HFFc6 (cell line): ENCODE measurements at places on chromosomes 12 and 14. TPM values are rescaled to one million over a fixed set of nuclear protein-coding genes. Genes with fewer than 3 reads are reported as not detected.

WNT1 gene
- not detected in 3 replicates for total RNA-seq

- peaks cover 14% of the 10 kb centered on the region for H3K36me3 ChIP-seq
- peaks cover 52% of the 10 kb centered on the region for H3K4me1 ChIP-seq
- peak overlapping the region; percentile 57 for H3K27ac ChIP-seq
- no peak overlapping the region for H3K4me3 ChIP-seq
- H3K27me3 ChIP-seq, result peaks cover 5% of the 10 kb centered on the region
- DNase-seq, result peak; percentile 62
Observed at GRCh38 chr12:124764451-124764850, 99.2 kb downstream of the SCARB1 start.

PPP1R36 gene
- 0.37 to 0.81 TPM (median 0.39 TPM) in 3 replicates for total RNA-seq

MARCHF9 gene
- total RNA-seq, result 1.2 to 3.2 TPM (median 2.2 TPM) in 3 replicates

DNA sequence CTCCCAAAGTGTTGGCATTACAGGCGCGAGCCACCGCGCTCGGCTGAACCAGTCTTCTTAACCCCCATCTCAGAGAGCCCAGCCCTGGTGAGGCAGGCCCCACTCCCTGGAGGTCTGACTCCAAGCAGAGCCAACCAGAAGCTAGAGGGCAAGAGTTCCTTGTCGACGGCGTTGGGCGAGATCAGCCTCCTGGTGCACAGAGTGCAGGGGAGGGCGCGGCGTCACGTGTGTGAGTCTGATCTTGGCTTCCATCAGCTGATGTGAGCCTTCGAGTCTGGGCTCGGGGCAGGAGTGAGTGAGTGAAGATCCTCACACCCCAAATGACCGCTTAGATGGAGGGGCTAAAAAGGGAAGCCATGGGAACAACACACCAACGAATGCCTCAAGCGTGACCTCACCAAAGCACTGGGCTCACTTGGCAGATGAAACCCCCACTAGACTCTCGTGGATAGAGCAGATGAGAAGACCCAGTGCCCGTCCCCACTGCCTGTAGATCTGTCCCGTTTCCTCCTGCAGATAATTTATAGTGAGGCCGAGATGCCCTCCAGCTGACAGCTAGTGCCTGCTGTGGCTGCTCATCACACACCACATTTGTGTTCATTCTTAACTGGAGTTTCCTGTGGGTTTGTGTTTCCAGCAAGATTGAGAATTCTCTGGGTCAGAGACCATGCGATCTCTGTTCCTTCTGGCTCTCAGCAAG, 28.6 kb upstream of the ADGRD1 start:
- peaks cover 4% of the 10 kb centered on the region for H3K27me3 ChIP-seq
- no peaks in the 10 kb centered on the region for H3K36me3 ChIP-seq
- no peak overlapping the region for H3K4me3 ChIP-seq
- H3K4me1 ChIP-seq, result peaks cover 13% of the 10 kb centered on the region; the same call in 1 of the 2 replicates
- DNase-seq, result no peak

B4GALNT3 gene
- not detected in 3 replicates for total RNA-seq

- no peak for DNase-seq
- no peaks in the 10 kb centered on the region for H3K36me3 ChIP-seq
- H3K4me1 ChIP-seq, result peaks cover 5% of the 10 kb centered on the region; the same call in 1 of the 2 replicates
- H3K27ac ChIP-seq, result no peak overlapping the region
- no peak overlapping the region for H3K4me3 ChIP-seq
- no peaks in the 10 kb centered on the region for H3K27me3 ChIP-seq
Observed at GRCh38 chr14:35512765-35513164, 21.2 kb upstream of the INSM2 start.

DNA sequence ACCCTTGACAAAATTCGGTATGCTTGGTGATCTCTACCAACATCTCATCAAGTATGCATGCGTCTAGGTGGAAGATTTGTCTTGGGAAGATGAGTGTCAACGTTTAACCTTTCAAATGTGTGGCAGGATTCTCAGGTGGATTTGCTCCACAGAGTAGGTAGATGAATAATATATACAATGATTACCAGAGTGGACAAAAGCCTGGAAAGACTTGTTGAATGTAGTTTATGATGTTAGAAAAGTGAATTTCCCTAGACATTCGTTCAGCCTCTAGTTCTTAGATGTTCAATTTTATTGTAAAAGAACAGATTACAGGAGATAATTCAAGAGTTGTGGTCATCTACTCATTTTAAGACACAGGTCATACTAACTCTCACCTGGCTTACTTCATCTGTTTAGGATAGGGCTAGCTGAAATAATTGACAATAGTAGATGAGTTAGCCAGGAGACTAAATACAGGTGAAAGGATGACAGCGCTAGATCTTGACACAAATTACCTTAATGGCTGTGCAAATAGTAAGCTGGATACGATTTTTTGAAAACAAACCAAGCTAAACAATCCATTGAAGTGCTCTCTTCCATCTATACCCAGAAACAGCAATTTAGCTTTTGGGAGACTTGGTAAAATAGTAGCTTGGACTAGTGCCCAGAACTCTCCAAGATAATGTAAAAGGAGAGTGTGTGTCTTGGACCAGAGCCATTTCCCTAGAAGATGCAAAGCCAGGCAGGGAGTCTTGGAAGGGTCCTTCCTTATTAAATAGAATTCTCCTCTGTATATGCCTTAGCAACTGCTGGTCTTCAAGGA, 168.0 kb downstream of the DACT1 start:
- no peaks in the 10 kb centered on the region; the same call in 1 of the 2 replicates for H3K36me3 ChIP-seq
- H3K27me3 ChIP-seq, result peaks cover 3% of the 10 kb centered on the region
- DNase-seq, result no peak
- H3K4me1 ChIP-seq, result peaks cover 9% of the 10 kb centered on the region; the same call in 1 of the 2 replicates
- H3K4me3 ChIP-seq, result no peak overlapping the region

DNA sequence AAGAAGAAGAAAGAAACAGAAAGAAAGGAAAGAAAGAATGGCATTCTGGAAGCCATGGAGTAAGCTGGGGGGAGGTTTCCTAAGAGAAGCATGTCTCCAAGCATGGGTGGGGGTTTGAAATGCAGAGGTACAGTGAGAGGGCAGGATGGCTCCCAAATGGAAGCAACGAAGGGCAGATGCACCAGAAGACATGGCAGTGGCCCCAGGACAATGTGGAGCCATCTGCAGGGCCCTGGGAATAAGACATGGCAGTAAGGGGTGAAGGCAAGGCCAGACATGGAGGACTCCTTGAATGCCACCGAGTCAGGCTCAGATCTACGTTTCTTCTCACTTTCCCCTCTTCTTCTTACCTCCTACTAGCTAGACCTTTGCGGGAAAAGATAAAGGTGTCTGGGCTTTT, 4.7 kb upstream of the COL2A1 start:
- H3K36me3 ChIP-seq, result no peaks in the 10 kb centered on the region
- no peaks in the 10 kb centered on the region for H3K4me1 ChIP-seq
- H3K27me3 ChIP-seq, result peaks cover 66% of the 10 kb centered on the region
- no peak overlapping the region for H3K4me3 ChIP-seq
- no peak overlapping the region for H3K27ac ChIP-seq
- DNase-seq, result no peak

MIP gene
- not detected in 2 replicates for total RNA-seq

TNFRSF1A gene
- 118 to 122 TPM (median 120 TPM) in 3 replicates for total RNA-seq

DNA sequence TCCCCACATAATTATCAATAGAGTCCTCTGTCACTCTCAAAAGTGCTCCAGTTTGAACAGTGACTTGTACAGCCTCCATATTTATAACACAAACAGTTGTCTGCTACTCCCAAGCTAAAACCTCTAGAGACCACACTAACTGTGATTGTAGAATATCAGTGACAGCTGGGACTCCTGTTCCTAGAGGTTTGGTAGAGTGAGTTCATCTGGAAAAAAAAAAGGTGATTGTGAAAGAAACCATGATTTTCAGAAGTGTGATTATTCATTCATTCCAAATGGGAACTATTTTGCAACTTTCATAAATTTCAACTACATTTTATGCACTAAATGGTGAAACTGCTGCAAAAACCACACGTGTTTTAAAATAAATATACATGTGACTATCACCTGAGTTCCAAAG, 128.0 kb upstream of the PLXNC1 start:
- H3K27me3 ChIP-seq, result peaks cover 1% of the 10 kb centered on the region; the same call in 1 of the 2 replicates
- H3K36me3 ChIP-seq, result peaks cover 45% of the 10 kb centered on the region
- no peak overlapping the region for H3K4me3 ChIP-seq

TDRD9 gene
- not detected in 3 replicates for total RNA-seq

CIROP gene
- not detected in 3 replicates for total RNA-seq

TMEM52B gene
- total RNA-seq, result 1.0 to 2.3 TPM (median 1.4 TPM) in 3 replicates

DNA sequence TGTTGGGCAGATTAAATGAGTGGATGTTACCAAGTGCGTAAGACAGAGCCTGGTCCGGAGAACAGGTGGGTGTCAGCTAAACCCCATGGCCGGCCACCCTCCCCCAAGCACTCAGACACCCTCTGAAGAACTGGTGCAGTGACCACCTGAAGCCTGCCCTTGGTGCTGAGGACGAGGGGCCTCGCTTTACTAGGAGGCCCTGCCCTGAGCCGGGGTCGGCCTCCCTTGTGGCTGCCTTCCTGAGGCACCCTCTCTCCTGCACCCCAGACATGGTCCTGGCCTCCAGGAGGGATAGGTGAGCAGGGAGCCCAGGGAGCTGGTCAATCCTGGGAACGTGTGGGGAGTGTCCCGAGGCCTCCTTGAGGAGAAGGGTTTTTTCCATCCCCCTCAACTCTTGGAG, 4.9 kb upstream of the KIF26A start:
- H3K4me1 ChIP-seq, result no peaks in the 10 kb centered on the region
- H3K4me3 ChIP-seq, result no peak overlapping the region
- H3K36me3 ChIP-seq, result peaks cover 12% of the 10 kb centered on the region; the same call in 1 of the 2 replicates
- H3K27ac ChIP-seq, result no peak overlapping the region
- peaks cover 13% of the 10 kb centered on the region for H3K27me3 ChIP-seq
- no peak for DNase-seq

- H3K27me3 ChIP-seq, result peaks cover 2% of the 10 kb centered on the region
- DNase-seq, result no peak
- H3K4me3 ChIP-seq, result peak overlapping the region; percentile 94
- H3K4me1 ChIP-seq, result peaks cover 17% of the 10 kb centered on the region
- H3K27ac ChIP-seq, result peak overlapping the region; percentile 95; the same call in 1 of the 2 replicates
- no peaks in the 10 kb centered on the region for H3K36me3 ChIP-seq
Observed at GRCh38 chr14:37172936-37173614, 669 bp upstream of the SLC25A21 start.

DNA sequence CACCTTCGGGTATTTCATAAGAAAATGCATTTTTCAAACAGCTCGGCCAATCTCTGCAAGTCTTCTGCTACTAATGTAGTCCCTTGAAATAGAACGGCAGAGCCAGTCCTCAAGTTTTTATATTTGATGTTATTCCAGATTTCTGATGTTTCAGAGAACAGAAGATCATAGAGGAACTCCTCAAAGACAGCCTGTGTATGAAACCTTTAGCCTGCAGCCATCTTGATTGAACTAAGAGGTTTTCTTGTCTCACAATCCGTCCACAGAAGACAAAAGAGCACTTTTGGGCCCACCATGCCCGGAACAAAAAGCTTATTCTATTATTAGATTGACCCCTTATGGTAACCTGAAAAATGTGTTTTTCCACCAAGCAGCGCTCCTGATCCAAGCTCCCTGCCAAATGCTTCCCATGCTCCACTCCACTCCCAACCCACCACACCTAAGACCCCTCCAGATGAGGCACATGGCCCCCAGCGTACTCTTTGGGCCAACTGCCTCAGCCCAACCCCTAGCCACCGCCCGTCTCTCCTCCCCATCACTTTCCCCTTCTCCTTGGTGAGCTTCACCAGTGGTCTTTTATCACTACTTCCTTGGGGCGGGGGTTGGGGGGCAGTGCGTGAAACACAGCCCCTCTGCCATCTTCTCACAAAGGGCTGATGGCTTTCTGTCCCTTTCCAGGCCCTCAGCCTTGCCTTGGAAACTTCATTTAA, 175.8 kb downstream of the CALM1 start:
- H3K4me1 ChIP-seq, result no peaks in the 10 kb centered on the region
- DNase-seq, result no peak
- no peak overlapping the region for H3K27ac ChIP-seq
- H3K36me3 ChIP-seq, result peaks cover 4% of the 10 kb centered on the region; the same call in 1 of the 2 replicates
- peaks cover 2% of the 10 kb centered on the region for H3K27me3 ChIP-seq

C12orf50 gene
- not detected in 3 replicates for total RNA-seq

DNA sequence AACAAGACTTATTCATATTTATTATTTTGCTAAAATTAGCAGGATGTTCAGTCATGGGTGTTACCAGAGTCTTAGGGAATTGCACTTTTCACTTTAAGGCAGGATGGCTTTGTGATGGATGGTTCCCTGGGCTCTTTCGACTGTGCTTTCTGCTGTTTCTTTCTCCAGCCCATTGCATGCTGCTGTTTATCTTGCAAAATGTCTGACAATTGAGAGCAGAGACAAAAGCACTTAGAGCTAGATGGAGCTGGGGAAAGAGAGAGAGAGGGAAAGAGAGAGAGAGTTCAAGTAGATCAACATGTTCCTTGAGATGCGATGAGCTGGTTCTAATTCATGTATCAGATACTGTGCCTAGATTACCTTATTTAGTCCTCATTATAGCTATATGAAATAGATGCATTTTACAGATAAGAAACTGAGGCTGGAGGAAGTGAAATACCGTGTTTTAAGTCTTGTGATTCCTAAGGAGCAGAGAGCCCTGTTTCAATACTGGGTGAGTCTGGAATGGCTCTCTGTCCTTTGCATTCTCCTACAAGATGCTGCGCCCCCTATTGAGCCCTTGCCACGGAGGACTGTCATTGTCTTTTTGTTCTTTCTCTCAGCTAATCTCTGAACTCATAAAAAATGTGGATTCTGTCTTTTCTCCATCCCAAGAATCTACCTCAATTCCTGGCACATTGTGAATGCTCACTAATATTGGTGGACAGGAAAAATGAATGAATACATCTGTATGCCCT, 227.9 kb downstream of the ALG10B start:
- DNase-seq, result no peak
- H3K4me1 ChIP-seq, result no peaks in the 10 kb centered on the region
- no peak overlapping the region for H3K4me3 ChIP-seq
- H3K36me3 ChIP-seq, result no peaks in the 10 kb centered on the region

- DNase-seq, result peak; percentile 43
- H3K4me1 ChIP-seq, result peaks cover 21% of the 10 kb centered on the region
- peak overlapping the region; percentile 39 for H3K4me3 ChIP-seq
Observed at GRCh38 chr12:120677765-120678473, 9.0 kb upstream of the MLEC start.

TSHR gene
- total RNA-seq, result not detected in 3 replicates

- H3K4me1 ChIP-seq, result peaks cover 63% of the 10 kb centered on the region
- DNase-seq, result no peak
- H3K4me3 ChIP-seq, result peak overlapping the region; percentile 100
- H3K27ac ChIP-seq, result peak overlapping the region; percentile 100
- H3K36me3 ChIP-seq, result peaks cover 49% of the 10 kb centered on the region
Observed at GRCh38 chr12:65825507-65826352, 1.4 kb downstream of the HMGA2 start.

ZBTB25 gene
- 6.6 to 6.8 TPM (median 6.6 TPM) in 3 replicates for total RNA-seq
